ENCODE measurements at places on chromosomes 5 and 9.
A peak's percentile ranks its signal among the peaks of the same experiment; 100 is the strongest.

- no peak for DNase-seq
Observed at GRCh38 chr9:136995362-136995761, 1.0 kb downstream of the CLIC3 start.

GRCh38 chr9:101848485-101848919 lies 110.1 kb upstream of the GRIN3A start:
- no peak for DNase-seq

DNA sequence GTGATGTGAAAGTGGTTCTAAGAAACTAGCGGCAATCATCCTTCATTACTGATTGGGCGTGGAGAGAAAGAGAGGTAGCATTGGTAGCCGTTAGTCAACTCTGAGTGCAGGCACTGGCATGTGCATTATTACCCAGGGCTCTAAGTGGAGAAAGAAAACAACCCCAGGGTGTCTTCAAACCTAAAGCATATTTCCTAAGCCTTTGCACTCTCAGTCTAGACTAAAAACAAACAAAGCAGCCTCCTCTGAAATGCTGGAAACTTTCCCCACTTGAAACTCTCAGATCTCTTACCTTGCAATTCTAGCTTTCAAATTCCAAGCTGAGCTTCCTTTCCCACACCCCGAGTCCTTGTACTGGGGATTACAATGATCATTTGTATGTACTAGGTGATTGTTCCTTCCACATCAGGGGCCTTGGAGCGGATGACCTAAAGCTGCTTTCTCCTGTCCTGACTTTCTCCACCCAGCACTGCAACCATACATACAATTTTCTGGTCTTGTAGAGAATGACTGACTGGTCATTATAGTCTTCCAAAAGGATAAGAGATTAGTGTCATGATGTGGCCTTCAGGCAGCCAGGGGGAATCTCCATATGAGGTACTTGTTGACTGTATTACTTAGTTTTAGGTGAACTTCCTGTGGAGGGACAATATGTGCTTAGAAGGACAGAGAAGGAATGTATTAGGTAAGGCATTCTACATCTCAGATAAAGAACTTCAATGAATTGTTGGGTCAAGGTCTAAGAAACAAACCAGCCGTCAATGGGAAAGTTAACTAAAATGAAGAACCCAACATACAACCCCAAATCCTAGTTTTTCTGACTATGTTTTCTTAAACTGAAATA lies 98.3 kb upstream of the CDKN2B start:
- DNase-seq, result no peak

GRCh38 chr9:92187989-92188714 lies 72.9 kb upstream of the SPTLC1 start:
- no peak for DNase-seq

GRCh38 chr5:116626272-116626723 lies 51.7 kb upstream of the SEMA6A start:
- no peak for DNase-seq

- DNase-seq, result no peak
Observed at GRCh38 chr5:131067636-131068035, 97.4 kb downstream of the HINT1 start.

DNA sequence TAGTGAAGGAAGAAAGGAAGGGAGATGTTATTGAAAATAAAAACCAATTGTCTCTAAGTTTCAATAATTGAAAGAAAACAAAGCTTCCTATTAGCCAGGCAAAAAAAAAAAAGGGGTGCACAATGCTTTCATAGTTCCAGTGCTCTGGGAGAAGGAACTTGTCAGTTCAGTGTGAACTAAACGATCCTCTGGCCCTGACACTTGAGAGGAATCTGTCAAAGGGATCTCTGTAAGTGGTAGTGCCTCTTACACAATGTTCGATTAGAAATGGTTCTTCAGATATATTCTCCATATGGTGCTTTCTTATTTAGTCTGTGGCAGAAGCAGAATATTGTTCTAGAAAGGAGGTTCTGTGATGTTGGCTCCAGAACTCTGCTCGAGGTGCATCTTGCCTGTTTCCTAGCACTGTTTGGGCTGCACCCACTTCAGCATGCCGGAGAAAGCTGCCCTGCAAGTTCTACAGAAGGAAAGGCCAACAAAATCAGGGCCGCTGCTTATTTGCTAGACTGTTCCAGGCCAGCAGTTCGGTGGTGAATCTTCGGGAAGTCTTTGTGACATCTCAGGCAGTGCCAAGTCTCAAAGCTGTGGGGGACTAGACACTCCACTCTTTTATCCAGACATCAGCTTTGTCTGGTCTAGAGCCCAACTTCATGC lies 90.9 kb downstream of the PIK3R1 start:
- no peak for DNase-seq

GRCh38 chr5:149471406-149472183 lies 79.6 kb downstream of the CSNK1A1 start:
- no peak for DNase-seq

DNA sequence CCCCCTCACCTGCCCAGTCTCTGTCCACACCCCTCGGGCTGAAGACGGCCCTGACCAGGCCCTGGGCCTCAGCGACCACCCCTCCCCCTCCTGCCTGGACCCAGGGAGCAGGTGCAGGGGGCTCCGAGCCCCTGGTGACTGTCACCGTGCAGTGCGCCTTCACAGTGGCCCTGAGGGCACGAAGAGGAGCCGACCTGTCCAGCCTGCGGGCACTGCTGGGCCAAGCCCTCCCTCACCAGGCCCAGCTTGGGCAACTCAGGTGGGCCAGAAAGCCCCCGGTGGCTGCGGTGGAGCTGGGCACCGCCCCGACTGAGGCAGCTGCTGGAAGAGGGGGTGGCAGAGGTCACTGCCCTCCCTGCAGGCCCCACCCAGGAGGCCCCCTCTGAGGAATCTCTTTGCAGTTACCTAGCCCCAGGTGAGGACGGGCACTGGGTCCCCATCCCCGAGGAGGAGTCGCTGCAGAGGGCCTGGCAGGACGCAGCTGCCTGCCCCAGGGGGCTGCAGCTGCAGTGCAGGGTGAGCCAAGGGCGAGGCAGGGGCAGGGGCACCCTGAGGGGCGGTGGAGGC lies 7.7 kb downstream of the ENTPD8 start:
- DNase-seq, result peak; percentile 13

DNA sequence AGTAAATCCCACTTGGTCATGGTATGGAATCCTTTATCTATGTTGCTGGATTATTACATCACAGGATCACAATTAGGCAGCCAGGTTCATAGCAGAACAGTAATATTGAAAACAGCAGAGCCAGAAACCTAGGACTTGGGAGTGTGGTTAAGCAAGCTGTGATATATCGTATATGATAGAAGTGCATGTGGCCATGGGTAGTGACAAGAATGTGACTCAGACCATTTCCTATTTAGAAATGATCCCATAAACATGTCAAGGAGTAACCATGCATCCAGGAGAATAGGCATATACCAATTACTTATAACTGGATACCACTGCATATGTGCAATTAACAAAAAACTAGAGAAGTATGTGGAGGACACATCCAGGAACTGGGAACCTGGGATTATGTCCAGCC lies 31.2 kb downstream of the AMBP start:
- DNase-seq, result no peak

GRCh38 chr5:171825051-171825450 lies 39.4 kb downstream of the SMIM23 start:
- DNase-seq, result no peak

DNA sequence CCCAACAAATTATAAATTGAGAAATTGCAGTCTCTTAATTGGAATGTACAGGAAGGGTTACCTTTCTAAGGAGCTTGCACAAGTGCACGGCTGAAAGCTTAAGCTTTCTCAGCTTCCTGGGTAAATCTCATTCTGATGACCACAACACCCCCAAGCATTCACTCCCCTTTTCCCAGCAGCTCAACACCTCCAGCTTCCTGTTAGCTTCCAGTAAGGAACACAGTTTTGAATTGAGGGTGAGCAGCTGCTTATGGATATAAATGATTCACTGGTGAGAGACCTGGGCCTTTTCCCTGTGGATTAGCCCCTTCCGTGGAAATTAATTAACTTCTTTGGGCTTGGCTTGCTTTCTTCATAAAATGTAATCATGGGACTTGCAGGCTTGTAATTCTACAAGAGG lies 101.2 kb downstream of the SLC28A3 start:
- no peak for DNase-seq

GRCh38 chr9:91395106-91395552 lies 28.5 kb downstream of the NFIL3 start:
- no peak for DNase-seq
